ENCODE measurements at places on chromosomes 6 and 20. TPM values are rescaled to one million over a fixed set of nuclear protein-coding genes. Genes with fewer than 3 reads are reported as not detected.

Gene FAM184A
- total RNA-seq, result 15.4 TPM

Gene PACSIN1
- not detected for total RNA-seq

DNA sequence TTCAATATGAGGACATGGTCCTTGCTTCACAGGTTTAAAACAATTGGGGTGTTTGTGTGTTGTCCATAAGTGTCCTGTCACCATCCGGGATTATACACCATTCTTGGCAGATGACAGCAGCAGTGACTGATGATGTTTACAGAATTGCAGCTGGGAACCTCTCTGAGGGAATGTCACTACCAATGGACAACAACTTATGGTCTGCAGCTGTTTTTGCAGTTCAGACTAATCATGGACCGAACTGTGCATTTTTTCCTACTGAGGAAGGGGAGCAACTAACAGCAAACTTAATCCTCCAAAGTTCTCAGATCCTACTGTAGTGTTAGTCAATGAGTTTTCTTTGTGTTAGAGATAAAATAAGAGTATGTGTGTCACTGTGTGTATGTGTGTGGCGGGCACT, 26.0 kb downstream of the FAM229B start:
- no peak for DNase-seq

GRCh38 chr20:2065099-2065498, 36.5 kb upstream of the STK35 start:
- no peak for DNase-seq

GRCh38 chr20:4151991-4152695, 136.8 kb upstream of the RNF24 start:
- DNase-seq, result peak; percentile 56

DNA sequence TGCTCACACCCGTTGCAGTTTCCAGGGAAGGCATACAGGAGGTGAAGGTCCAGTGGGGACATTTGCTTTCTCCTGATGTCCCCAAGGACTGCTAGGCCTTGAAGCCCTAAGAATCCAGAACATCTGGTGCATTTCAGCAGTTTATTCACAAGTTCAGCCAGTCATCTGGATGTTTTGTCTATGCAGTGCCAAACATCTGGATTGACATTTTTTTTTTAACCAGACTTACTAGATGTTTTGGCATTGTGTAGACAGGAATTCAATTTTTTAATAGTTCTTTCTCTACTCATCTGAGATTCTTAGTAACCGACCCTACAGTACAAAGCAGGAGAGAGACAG, 256.2 kb downstream of the CLIC5 start:
- no peak for DNase-seq

DNA sequence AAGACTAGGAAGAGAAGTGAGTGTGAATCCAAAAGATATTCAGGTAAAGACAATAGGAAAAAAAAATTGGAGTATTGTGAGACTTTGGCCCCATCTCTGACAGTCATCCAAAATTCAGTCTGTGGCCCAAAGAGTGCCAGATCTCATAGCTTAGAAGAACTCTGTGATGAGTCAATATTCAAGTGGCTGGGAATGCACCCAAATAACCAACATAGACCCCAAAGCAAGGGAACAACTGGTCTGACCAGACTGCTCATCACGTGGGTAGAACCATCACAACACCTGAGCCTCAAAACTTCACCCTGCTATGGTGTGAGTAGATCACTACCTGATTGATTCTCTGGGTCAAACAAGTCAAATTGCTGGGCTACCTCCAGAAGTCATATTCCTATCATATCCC, 51.1 kb upstream of the TRDN start:
- DNase-seq, result no peak

Data from upper lobe of right lung (tissue), 1 donor.